ENCODE measurements at places on chromosomes 2 and 18.

DNA sequence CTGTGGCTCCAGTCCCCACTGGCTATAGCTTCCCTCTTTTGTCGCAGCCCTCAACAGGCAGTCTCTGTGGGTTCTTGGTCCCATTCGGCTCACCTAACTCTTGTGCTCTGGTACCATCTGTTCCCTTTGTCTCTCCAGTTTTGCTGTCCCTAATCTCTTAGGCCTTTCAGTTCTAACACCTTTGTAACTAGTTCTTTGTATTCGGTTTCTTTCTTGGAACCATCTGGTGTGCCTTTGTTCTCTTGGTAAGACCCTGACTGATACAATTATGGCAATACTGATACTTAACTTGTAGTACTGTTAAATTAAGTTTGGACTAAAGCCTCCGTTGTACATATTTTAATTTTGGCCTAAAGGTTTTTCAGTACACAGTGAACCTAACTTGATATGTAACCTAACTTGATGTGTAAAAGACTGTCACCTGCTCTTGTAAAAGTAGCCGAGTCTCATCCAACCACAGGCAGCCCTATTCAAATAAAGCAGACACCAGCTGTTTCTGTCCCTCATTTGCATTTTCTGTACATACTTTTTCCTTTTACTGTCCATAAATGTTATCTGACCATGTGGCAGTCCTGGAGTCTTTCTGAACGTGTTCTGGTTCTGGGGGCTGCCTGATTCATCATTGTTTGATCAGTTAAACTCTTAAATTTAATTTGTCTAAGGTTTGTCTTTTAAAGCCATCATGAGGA is 4.8 kb upstream of the MRPL44 start:
- no peak for DNase-seq

DNA sequence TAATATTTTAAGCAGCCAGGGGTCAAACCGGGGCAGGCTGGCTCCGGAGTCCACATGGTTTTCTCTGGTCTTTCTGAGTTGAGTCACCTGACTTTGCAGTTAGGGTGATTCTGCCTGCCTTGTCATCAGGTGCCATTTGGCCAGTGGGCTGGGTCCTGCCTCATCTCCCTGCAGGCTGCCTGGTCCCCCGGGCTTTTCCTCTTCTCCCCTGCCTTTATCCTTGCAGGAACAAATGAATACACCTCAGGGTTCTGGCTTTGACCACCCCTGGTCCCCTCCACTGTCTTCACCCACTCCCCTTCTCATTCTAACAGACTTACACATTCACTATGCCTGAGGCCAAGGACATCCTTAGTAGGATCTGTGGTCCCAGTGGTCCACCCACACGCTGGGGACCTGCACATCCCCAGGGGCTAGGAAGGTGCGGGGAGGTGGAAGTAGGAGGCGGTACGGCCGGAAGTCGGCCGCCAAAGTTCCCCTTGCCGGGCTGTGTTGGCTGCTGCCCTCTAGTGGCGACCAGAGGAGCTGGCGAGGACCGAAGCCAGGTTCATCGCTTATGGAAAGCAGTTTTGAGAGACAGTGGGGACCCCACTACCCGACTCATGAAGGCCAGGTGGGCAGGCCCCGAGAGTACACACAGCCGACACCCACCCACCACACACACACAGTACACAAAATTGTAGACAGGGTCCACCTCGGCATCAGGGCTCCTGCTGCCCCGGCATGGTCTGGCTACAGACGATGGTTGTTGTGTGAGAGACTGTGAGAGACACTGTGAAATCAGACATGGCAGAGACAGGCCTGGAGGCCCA is 6.3 kb upstream of the TEX261 start:
- DNase-seq: peak; percentile 71

- DNase-seq: no peak
These were observed 183.4 kb downstream of the MYO3B start for GRCh38 chr2:170361090-170361936.

- no peak for DNase-seq
These were observed 301.9 kb downstream of the PTH2R start for GRCh38 chr2:208708486-208708885.

GRCh38 chr2:3745920-3746319 is 42.5 kb downstream of the DCDC2C start:
- no peak for DNase-seq

- no peak for DNase-seq
These were observed 185.0 kb downstream of the BCL11A start for GRCh38 chr2:60368456-60368855.

DNA sequence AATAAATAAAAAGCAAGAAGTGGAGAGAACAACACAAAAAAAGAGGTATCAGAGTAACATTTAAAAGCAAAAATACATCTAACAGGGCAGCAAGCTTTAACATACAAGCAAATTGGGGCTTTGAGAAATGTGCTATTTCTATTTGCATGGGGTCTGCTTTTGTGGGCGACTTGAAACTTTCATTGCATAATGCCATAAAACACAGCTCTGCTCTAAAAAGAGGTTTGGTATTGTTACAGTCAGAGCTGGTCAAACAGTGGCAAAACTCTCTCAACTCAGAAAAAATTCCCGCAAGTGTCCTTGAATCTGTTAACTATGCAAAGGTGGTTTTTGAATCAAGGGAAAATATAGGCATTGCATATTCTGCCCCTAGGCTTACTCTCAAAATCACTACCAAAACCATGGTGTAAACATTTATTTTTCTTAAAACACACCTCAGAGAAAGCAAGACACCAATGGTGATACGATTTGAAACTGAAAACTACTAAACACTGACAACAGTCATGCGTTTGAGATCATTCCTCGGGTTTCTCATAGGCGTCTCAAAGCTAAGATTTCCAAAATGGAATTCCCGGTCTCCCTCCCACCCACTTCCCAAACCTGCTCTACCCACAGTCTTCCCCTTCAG is 45.5 kb downstream of the RNF152 start:
- no peak for DNase-seq

DNA sequence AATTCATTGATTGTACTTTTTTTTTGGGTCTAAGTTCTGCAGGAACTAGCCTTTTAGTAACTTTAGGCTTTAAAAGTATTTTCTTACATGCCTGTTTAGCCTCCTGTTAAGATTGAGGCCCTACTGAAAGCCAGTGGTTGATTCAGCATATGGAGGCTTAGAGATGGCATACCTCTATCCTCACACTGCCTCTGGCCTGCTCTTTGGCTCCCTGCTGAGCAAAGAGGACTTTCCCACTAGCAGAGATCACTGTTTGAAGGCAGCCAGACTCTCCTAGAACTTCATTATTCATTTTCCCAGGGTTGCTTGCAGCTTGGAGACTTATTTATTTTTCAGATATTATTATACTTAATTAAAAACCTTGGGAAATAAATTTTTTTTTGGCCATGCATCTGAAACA is 405.6 kb upstream of the MEX3C start:
- DNase-seq: no peak

DNA sequence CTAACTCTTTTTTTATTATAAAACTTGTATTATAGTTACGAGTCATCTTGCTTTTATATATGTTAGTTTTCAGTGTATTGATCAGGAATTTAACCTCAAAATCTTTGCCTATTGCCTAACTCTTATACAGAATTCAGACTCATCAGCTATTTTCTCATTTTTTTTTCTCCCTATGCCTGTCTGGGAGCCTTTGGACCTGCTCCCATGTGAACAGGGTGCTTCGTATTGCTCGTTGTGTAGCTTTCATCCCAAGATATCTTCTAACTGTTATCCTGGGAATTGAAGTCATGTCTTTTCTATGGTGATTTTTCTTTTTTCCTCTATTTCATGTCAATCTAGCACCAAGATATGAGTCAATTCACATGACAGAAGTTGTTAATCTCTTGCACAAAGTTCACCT is 814.0 kb downstream of the SLC4A3 start:
- no peak for DNase-seq

- DNase-seq: no peak
These were observed 397.1 kb downstream of the ERBB4 start for GRCh38 chr2:212141499-212141898.

- no peak for DNase-seq
These were observed 62.5 kb downstream of the MRO start for GRCh38 chr18:50757358-50757757.

DNA sequence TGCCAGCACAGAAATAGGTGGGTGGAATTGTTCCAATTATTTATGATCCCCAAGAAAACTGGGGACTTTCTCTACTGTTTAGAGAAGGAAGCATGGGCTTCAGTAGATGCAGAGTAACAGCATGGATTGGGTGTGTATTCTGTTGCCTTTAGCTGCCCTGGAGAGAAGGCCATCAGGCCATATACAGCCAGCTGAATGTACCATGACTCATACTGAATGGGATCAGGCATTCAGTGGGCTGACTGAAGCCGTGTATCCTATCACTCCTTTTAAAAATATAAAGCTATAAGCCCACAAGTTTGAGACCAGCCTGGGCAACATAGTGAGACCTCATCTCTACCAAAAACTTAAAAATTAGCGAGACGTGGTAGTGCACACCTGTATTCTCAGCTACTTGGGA is 16.7 kb upstream of the PLEKHM3 start:
- DNase-seq: no peak

DNA sequence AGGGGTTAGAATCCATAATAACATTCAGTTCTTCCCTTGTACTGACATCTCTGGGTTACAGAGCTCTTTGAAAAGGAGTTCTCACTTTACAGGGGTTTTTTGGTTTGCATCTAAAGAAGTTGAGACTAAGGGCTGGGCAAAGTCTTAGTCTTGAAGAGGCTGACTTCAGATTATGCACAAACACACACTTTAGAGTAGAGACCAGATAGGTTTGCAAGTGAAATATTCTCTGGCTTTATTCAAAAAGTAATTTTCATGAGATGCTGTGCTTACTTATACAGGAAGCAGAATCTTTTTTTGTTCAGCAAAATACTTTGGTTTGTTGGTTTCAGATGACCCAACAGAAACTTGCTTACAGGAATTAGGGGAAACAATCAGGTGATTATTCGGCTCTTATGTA is 410.9 kb upstream of the LRRTM1 start:
- no peak for DNase-seq

DNA sequence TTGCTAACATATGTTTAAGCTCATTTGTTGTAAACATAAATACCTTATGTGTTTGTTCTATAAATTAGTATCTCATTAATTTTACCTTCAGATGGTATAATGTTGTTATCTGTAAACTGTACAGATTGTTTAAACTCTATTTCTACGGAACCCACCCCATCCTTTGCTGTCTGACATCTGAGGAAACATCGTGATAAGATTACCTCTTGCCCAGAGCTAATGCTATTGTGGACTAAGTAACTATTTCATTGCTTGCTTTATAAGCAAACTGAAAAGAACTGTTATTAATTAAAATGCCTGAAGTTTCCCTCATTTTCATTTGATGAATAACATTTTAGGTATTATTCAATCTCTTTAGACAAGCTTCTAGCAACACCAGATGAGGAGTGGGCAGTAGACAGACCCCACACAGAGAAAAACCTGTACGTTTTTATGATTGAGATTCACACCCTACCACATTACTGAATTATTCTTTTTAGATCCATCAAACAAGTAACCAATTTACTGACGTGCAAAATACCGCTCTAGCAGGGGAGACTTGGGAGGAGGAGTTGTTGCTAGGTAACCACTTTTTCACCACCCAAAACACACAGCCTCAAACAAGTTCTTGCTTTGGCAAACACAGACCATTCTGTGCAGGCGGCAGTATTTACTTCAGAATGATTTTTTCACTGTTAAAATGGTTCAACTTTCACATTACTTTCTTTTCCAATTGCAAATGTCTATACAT is 1.9 kb upstream of the SYT4 start:
- no peak for DNase-seq

- no peak for DNase-seq
These were observed 3.4 kb downstream of the CCDC93 start for GRCh38 chr2:118010473-118010872.

DNA sequence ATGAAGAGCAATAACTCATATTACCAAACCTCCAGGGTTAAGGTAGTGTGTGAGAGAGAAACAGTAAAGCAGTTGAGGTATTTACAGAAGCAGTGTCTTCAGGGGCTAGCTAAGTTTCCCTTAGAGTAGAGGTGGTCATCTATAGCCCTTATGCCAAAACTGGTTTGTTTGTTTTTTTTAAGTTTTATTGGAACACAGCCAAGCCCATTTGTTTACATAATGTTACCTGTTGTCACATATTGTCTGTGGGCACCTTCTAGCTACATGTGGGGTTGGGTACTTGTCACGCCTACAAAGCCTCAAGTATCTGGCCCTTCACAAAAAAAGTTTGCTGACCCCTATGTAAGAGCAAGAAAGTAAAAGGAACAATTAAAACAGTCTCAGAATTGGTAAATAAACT is 39.4 kb downstream of the ACTR2 start:
- DNase-seq: no peak

DNA sequence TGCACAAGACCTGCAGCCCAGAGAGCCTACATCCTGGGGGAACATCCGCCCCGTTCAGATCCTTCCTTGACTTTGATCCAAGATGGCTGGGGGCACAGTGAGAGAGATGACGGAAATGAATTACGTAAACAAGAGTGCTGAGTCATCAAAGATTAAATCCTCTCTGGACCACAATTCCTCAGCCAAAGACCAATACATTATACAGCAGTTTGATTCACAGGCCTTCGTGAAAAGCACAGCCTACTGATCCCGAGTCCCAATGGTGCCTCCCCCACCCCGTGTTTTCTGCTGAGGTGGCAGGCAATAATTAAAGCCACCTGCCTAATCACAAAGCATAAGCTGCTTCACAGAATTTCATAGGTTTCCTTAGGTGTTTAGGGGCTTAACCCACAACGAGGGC is 43.0 kb downstream of the MYO5B start:
- no peak for DNase-seq

Measured in GM12891 (cell line).